ENCODE measurements at places on chromosomes 5 and 9.

GRCh38 chr9:26723486-26723885 lies 169.1 kb downstream of the CAAP1 start:
- peak; percentile 26 for DNase-seq

DNA sequence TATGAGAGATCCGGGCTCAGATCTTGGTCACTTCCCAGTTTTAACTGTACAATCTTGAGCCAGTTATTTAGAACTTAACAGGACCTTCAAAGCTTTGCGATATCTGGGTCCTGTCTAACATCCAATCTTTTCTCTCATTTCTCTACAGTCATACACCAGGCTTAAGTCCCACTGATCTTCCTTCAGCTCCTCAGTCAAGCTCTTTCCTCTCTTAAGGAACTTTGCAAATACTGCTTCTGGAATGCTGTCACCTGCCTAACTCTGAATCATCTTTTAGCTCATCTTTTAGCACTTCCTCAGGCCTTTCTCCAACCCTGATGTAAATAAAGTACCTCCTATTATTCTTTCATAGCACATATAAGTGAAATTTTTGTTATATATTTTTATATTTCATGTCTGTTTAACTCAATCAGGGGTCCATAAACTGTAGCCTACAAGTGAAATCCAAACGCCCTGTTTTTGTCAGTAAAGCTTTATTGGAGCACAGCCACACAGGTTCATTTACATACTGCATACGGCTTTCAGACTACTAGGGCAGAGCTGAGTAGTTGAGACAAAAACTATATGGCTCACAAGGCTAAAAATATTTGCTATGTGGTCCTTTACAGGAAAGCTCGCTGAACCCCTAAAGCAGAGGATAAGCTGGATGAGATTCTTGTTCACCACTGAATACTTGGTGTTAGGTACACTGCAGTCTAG lies 63.5 kb downstream of the MEF2C start:
- no peak for DNase-seq

GRCh38 chr5:54944364-54944763 lies 41.0 kb downstream of the ESM1 start:
- DNase-seq = peak; percentile 15

DNA sequence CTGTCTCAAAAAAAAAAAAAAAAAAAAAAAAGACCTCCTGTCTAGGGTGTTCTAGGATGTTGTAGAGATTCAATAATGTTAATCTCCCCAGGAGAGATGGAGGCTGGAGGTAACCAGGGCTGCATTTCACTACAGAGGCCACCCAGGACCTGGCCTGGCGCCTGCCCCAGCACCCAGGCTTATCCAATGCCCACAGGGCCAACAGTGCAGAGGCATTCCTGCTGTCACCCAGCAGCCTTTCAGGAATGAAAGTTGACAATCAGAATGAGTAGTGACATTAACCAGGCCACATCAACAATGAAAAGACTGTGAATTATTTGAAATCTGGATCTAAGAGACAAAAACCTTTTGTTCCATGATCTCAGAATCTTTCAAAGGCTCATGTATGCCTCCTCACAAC lies 36.2 kb upstream of the GABRP start:
- no peak for DNase-seq

- DNase-seq = peak; percentile 63
These were observed 19.2 kb downstream of the CAPSL start for GRCh38 chr5:35919191-35919590.

- no peak for DNase-seq
These were observed 5.0 kb upstream of the CARD19 start for GRCh38 chr9:93091056-93091452.

Measured in activated CD4-positive, alpha-beta memory T cell treated with anti-CD3 and anti-CD28 coated beads for 36 hours (primary cell).